ENCODE measurements at places on chromosomes 13 and 19. TPM values are rescaled to one million over a fixed set of nuclear protein-coding genes. Genes with fewer than 3 reads are reported as not detected.
A peak's percentile ranks its signal among the peaks of the same experiment; 100 is the strongest.

The GSX1 gene
- total RNA-seq = not detected

The MUC16 gene
- not detected for total RNA-seq

DNA sequence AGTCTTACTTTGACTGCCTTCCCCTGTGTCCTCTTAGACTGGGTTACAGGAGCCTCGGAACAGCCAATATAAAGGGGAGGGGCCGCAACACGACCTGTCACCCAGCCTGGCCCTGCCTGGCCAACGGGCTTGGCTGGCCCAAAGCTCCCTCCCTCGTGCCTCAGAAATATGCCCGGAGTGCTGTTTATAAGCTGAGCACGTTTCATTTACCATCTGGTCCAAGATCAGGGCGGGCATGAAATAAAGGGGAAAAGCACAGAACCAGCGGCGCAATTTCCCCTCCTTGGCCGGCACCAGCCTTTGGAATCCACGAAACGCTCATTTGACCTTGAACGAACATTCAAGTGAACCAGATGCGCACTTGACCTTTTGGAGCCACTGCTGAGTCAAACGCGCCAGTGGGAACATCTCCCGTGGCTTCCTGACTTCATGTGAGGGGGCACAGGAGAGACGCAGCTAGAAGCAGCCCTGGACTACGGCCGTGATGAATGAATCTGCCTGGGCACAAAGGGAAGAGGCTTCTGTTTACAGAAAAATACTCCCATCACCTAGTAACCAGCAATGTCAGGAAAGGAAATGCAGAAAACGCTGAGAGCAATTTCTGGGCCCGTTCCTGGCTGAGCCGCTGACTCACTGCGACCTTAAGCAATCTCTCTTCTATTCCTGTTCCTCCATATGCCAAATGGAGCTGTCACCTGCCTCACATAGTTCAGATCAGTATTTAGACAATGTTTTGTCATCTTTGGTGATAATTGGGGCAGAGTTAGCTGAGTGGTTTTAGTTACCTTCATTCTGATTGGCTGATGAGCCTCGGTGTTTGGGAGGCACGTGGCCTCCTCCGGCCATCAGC, 53.3 kb downstream of the RFX2 start:
- no peak overlapping the region for H3K4me3 ChIP-seq
- no peaks in the 10 kb centered on the region for H3K27me3 ChIP-seq
- H3K4me1 ChIP-seq = peaks cover 27% of the 10 kb centered on the region
- H3K36me3 ChIP-seq = no peaks in the 10 kb centered on the region
- H3K27ac ChIP-seq = no peak overlapping the region

The BRSK1 gene
- total RNA-seq = 6.0 TPM

The THSD1 gene
- total RNA-seq = 0.84 TPM

DNA sequence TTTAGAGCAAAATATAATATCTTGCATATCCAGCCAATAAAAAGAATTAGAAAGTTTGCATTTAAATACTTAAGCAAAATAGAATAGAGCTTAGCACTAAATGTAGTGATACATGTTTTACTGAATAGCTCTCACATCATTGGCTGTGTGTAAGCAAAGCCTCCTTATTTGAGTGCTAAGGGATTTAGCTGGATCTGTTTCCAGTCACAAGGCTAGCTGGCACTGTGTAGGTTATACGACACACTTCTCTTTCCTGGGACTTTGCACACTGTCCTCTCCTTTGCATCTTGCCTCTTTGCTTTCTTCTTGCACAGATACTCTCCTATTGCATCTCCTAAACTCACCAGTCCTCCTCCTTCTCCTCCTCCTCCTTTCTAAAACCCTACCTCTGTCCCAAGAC, 423.8 kb downstream of the KLF5 start:
- H3K36me3 ChIP-seq = no peaks in the 10 kb centered on the region
- no peak for DNase-seq
- no peaks in the 10 kb centered on the region for H3K27me3 ChIP-seq
- no peak overlapping the region for H3K27ac ChIP-seq
- H3K4me1 ChIP-seq = no peaks in the 10 kb centered on the region
- no peak overlapping the region for H3K4me3 ChIP-seq

The SOX21 gene
- not detected for total RNA-seq

The ZNF541 gene
- total RNA-seq = 2.0 TPM

DNA sequence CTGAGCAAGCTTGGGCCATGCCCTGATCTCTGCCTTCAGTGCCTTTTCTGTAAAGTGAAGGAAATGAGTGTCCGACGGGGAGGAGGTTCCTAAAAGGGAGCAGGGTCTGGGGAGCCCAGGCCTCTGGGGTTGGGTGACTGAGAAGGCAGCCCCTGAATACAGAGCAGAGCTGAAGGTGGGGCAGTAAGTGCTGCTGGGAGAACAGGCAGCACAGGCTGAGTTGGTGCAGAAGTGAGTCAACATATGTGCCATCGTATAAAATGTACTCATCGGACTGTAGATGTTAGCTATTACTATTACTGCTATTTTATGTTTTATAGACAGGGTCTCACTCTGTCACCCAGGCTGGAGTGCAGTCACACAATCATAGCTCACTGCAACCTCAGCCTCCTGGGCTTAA, 1.0 kb upstream of the HAMP start:
- no peak overlapping the region for H3K4me3 ChIP-seq
- no peak for DNase-seq
- peaks cover 29% of the 10 kb centered on the region for H3K36me3 ChIP-seq
- H3K27ac ChIP-seq = no peak overlapping the region
- H3K27me3 ChIP-seq = no peaks in the 10 kb centered on the region

The TEKTIP1 gene
- total RNA-seq = 11.6 TPM

DNA sequence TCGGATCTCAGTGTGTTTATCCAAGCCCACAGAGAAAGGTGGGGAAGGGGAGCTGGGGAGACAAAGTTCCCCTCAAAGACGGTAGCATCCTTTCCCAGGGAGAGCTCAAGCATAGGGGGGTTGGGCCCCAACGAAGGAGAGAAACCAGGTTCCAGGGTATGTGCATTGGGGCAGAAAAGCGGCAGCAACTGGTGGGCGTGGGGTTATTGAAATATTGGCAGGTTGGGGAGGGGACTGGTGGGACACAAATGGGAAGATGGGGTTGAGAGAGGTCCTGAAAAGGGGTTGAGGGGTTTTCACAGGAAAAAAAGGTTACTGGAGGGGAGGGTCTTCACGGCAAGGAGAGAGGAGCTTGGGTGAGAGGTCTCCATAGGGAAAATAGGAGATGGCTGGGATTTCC, 1.0 kb downstream of the ASF1B start:
- H3K27ac ChIP-seq = no peak overlapping the region
- no peak overlapping the region for H3K4me3 ChIP-seq
- no peaks in the 10 kb centered on the region for H3K27me3 ChIP-seq
- H3K4me1 ChIP-seq = peaks cover 25% of the 10 kb centered on the region

DNA sequence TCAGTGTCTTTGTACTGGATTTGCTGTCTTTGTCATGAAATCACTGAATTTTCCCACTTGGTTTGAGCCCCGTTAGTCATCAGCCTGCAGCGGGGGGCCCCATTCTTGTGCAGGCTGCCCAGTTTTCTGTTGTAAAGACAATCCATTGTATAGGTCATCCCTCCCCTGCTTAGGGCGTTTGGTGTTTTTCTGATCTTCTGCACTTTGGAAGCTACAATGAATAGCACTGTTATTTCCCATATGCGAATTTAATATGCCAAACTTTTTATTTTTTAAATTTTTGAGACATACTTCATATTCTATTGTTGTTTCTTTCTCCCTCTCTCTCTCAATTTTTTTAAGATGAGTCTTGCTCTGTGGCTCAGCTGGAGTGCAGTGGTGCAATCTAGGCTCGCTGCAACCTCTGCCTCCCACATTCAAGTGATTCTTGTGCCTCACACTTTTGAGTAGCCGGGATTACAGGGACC, 9.0 kb downstream of the SLC27A1 start:
- no peak overlapping the region for H3K27ac ChIP-seq
- H3K4me1 ChIP-seq = peaks cover 12% of the 10 kb centered on the region
- H3K4me3 ChIP-seq = no peak overlapping the region

The CPB2 gene
- total RNA-seq = not detected

The ERICH4 gene
- total RNA-seq = not detected

DNA sequence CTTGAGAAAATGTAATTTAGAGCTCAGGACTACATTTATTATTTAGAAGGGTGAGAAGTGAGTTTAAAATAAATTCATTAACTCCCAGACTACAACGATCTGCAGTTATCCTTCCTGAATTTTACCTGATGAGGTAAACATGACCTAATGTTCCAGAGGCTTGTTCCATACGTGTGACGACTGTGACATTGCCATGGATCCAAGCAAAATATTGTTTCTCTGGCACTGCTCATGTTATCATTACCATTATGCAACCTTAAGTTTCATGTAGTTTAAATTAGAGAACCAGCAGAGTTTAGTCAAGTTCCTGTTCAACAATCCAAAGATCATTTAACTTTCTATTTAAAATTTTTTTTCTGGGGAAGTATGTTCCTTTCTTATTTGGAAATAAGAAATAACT, 279.6 kb downstream of the KLF5 start:
- no peaks in the 10 kb centered on the region for H3K4me1 ChIP-seq
- no peaks in the 10 kb centered on the region for H3K36me3 ChIP-seq
- H3K27me3 ChIP-seq = no peaks in the 10 kb centered on the region
- no peak for DNase-seq
- H3K4me3 ChIP-seq = no peak overlapping the region

DNA sequence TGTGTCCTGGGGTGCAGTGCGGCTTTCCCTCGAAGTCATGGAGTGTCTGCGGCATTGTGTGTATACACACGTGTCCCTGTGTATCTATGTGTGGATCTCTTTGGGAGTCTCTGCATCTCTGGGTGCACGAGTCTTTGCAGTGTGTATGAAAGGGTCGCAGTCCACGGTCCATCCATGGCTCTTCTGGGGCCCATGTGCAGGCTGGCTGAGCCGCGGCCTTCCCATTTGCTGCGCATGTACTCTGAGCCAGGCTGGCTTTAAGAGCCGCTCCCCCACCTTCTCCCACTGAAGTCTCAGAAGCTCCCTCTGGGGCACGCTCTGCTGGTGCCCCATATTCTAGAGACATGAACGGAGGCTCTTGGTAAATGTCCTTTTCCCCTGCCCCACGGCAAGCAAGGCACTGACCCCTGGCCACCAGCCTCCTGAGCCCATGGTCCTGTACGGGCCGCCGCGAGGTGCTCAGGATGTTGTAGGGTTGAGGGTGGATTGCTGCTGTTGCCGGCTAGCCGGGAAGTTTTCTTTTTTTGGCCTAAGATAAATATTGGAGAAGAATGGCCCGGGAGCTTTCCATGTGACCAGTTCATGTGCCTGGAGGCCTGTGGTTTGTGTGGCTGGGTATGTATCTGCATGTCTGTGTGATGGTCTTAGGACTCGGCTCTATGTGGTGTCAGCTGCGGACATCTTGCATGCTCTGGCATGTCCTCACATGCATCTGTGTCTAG, 31.9 kb downstream of the PAK4 start:
- peaks cover 28% of the 10 kb centered on the region for H3K4me1 ChIP-seq
- no peak overlapping the region for H3K4me3 ChIP-seq
- no peaks in the 10 kb centered on the region for H3K36me3 ChIP-seq
- no peak overlapping the region for H3K27ac ChIP-seq
- DNase-seq = no peak

The SIGLEC9 gene
- total RNA-seq = 13.0 TPM

DNA sequence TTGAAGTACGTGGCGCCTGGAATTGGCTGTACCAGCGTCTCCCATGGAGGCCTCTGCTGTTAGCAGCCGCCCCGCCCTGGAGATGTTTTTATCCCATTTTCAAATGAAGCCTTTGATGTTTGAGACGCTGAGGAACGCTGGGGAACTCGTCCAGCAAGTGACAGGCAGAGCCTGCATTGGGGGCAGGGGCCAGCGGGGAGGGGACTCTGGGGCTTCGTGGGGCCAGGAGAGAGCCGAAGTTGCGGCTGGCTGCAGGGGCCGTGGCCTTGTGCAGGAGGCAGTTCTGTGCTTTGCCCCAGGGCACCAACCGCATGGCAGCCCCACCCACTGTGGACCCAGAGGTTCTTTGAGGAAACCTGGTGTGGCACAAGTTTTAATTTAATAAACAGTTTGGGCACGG, 13.5 kb downstream of the SPPL2B start:
- no peaks in the 10 kb centered on the region for H3K27me3 ChIP-seq
- DNase-seq = no peak
- no peak overlapping the region for H3K4me3 ChIP-seq
- peaks cover 17% of the 10 kb centered on the region for H3K36me3 ChIP-seq

The CEACAM8 gene
- not detected for total RNA-seq

The ZNF700 gene
- 25.1 TPM for total RNA-seq

DNA sequence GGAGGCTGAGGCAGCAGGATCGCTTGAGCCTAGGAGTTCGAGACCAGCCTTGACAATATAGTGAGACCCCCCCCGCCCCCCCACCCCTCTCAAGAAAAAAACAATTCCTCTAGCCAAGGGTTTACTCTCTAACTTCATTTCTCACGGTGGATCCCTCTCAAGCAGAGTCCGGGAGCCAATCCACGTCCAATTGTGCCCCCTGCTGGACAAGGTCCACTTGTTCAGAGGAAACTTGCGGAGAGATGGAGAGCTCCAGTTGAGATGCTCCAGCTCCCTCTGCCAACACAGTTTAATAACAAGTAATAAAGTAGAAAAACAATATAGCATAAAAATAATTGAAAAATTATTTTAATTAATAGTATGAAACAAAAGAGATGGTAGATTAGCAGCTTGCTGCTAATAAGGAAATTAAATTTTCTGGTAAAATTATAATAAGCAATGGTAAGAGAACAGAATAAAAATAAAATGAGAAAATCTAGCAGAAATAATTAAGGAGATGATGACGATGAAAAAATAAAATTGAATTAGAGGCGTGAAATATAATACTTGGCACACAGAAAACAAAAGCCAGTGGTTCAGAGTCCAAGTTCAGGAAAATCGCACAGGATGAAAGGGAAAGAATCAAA, 14.5 kb upstream of the SIGLEC14 start:
- peak; percentile 66 for DNase-seq
- H3K4me1 ChIP-seq = no peaks in the 10 kb centered on the region
- H3K4me3 ChIP-seq = no peak overlapping the region
- peaks cover 1% of the 10 kb centered on the region for H3K27me3 ChIP-seq

- no peaks in the 10 kb centered on the region for H3K4me1 ChIP-seq
- DNase-seq = no peak
- peaks cover 3% of the 10 kb centered on the region for H3K36me3 ChIP-seq
Measured at GRCh38 chr19:37519890-37520289, 13.2 kb downstream of the ZNF793 start.

The CDC42EP5 gene
- not detected for total RNA-seq

- no peaks in the 10 kb centered on the region for H3K27me3 ChIP-seq
- H3K4me3 ChIP-seq = no peak overlapping the region
- no peak for DNase-seq
Measured at GRCh38 chr19:31290931-31291590, 58.2 kb downstream of the TSHZ3 start.

DNA sequence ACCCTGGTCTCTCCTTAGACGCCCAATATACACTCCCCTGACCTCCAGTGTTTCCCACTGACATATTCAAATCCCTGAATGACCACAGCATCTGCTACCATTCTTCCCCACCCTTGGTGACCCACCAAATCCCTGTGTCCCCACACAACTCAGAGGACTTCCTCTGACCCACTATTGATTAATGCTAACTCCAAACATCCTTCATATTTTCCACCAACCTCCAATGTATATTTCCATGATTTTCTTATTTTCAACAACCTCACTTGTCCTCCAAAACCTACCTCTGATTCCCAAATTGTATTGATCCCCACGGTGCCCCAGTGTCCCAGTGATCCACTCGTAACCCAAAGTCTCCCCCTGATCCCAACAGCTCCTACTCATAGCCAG, 526 bp upstream of the DMWD start:
- peaks cover 5% of the 10 kb centered on the region for H3K27me3 ChIP-seq
- H3K4me1 ChIP-seq = peaks cover 32% of the 10 kb centered on the region
- no peak overlapping the region for H3K4me3 ChIP-seq
- H3K36me3 ChIP-seq = peaks cover 10% of the 10 kb centered on the region
- DNase-seq = no peak
- H3K27ac ChIP-seq = peak overlapping the region; percentile 68

GRCh38 chr13:109233293-109233692, 553.1 kb downstream of the IRS2 start:
- no peaks in the 10 kb centered on the region for H3K36me3 ChIP-seq
- peaks cover 2% of the 10 kb centered on the region for H3K27me3 ChIP-seq
- no peak overlapping the region for H3K27ac ChIP-seq
- H3K4me3 ChIP-seq = no peak overlapping the region
- DNase-seq = no peak

All from natural killer cell (primary cell).